ENCODE measurements at places on chromosomes 7 and 10. TPM values are rescaled to one million over a fixed set of nuclear protein-coding genes. Genes with fewer than 3 reads are reported as not detected.

DNA sequence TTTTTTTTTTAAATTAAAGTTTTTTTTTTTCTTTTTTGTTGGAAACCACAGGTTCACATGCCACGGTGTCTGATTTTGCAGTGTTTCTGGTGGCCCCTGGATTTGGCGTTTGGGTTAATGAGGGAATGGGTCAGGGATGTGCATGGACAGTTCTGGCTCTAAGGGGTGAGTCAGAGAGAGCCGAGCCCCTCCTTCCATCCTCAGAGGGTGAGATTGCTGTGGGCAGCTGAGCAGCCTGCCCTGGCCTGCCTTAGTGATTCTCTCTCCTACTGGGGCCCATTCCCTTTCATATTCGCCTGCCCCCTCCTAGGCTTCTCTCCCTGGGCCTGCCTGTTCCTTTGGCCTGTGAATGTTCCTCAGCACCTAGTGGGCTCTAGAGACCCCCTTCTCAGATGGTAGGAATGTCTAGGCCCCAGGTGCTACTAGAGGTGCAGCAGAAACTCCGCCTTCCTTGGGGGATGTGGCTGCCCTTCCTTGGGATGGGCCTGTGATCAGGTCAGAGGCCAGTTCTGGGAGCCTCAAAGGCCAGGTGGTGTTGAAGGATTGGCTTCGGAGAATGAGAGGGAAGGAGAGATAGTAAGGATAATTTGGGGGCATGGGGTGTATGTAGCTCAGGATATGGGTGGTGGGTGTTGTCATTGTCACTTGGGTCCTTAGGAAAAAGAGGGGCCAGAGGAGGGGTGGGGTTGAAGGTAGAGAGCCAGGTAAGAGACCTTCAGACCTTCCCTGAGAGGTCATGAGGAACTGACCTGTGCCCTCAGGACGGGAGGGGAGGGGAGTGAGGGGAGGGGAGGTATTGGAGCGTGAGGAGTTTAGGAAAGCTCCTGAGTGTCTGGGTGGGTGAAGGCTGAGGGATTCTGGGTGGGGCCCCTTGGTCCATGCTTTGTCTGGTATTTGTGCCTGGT lies 19.8 kb downstream of the TSPAN14 start:
- no peak for DNase-seq

DNA sequence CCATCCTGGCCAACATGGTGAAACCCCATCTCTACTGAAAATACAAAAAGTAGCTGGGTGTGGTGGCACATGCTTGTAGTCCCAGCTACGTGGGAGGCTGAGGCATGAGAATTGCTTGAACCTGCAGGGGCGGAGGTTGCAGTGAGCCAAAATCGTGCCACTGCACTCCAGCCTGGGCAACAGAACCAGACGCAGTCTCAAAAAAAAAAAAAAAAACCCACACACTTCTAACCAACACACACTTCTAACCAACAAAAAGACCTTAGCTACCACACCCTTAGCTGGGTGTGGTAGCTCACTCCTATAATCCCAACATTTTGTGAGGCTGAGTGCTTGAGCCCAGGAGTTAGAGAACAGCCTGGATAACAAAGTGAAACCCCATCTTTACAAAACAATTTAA lies 33.9 kb upstream of the SPOCK2 start:
- no peak for DNase-seq

DNA sequence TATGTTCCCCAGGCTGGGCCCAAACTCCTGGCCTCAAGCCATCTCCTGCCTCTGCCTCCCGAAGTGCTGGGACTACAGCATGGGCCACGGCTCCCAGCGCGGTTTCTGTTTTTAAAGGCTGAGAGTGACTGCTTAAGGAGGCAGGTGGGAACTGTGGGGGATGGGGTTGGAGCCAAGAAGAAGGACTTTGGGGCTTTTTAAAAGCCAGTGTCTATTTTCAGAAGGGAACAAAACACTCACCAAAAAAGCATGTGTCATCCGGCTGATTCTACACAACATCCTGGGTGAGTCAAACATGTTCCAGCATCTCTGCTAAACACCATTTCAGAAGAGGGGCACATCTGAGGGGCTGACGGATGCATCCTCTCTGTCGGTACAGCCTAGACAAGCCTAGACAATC lies 824.5 kb downstream of the TYW1 start:
- DNase-seq = no peak

DNA sequence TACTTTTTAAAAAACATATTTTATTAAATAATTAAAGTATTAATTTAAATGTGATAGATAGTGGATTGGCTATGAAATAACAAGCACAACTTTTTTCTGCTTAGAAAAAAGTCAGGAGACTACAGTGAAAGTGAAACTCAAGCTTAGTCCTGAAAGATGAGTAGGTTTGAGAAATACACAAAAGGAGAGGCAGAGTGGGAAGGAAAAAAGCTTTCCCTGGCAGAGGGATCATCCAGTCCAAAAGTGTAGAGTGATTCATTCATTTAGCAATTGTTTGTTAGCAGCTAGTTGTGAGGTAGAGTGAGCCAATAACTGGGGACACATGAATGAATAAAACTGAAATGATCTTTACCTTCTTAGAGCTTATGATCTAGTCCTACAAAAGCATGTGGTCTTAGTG lies 93.5 kb downstream of the FOXP2 start:
- DNase-seq = no peak

Gene NDUFB8
- total RNA-seq = 304 TPM

DNA sequence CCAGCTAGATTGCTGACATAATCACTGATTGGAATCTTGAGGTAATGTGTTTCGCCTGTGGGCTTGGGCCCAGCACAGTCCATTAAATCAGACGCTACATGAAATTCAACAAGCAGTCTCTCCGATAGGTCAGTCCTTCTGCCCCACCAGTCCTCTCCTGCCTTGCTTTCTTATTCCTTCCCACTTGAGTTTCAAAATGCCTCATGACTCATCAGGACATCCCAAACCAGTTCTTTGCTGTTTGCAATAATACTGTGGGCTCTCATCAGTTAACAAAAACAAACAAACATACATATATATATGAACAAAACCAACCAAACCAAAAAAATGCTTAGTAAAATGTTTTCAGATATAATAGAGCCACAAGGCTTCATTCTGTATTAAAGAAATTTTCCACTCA lies 599.0 kb downstream of the SORCS1 start:
- DNase-seq = no peak

- peak; percentile 29 for DNase-seq
Observed at GRCh38 chr10:26479766-26480492, 41.8 kb downstream of the APBB1IP start.

- no peak for DNase-seq
Observed at GRCh38 chr7:101817471-101818286, at the start of gene CUX1. CUX1 (plus strand) TSS chr7:101817626; CDS start chr7:101817640, 14 bp downstream.

DNA sequence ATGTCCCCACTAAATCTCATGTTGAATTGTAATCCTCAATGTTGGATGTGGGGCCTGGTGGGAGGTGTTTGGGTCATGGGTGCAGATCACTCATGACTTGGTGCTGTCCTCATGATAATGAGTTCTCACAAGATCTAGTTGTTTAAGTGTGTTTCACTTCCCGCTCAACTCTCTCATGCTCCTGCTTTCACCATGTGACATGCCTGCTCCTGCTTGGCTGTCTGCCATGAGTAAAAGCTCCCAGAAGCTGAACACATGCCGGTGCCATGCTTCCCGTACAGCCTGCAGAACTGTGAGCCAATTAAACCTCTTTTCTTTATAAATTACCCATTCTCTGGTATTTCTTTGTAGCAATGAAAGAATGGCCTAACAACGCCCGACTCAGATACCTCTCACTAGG lies 6.2 kb upstream of the PSTK start:
- no peak for DNase-seq

GRCh38 chr10:89846786-89847185 lies 145.4 kb downstream of the KIF20B start:
- DNase-seq = no peak

Gene TSC22D4
- 126 TPM for total RNA-seq

Gene NME8
- not detected for total RNA-seq

Gene NPY
- total RNA-seq = not detected

DNA sequence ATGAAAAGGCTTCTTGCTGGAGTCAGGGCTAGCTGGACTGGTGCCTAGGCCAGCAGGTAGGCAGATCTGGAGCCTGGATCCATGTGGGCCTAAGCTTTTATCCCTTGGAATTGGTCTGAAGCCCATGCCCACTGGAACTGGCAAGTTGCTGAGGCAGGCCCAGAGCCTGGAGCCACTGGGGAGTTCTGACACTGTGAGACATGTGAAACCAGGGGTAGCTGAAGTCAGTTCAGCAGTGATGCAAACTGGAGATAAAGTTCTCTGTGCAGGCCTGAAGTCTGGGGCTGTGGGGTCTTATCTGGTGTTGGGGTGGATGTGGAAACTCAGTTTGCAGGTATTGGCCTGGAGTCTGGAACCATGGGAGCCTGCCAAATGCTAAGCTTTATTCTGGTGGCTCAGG lies 9.7 kb upstream of the THSD7A start:
- DNase-seq = no peak

Gene OR2F1
- total RNA-seq = not detected

Gene OR9A2
- total RNA-seq = not detected

- DNase-seq = no peak
Observed at GRCh38 chr7:105932835-105933477, 30.1 kb upstream of the CDHR3 start.

DNA sequence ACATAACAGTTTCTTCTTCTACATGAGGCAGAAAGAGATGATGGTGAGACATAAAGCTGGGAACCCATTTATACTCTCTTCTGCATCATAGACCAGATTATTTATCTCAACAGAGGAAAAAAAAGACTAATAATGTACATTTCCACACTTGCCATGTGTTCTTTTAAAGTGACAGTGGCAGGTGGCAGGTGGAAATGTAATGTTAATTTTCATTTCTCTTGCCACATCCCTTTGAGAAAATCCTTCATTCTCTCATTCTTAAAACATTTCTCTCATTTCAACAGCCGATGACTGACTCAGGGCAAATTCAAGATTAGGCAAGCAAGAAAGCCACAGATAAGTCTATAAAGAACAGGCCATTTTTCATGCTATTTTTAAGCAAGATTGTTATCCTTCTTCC lies 635.6 kb upstream of the SORCS1 start:
- no peak for DNase-seq

Gene NUDT5
- 131 TPM for total RNA-seq

- peak; percentile 67 for DNase-seq
Observed at GRCh38 chr7:129218514-129219062, 6.2 kb upstream of the AHCYL2 start.

DNA sequence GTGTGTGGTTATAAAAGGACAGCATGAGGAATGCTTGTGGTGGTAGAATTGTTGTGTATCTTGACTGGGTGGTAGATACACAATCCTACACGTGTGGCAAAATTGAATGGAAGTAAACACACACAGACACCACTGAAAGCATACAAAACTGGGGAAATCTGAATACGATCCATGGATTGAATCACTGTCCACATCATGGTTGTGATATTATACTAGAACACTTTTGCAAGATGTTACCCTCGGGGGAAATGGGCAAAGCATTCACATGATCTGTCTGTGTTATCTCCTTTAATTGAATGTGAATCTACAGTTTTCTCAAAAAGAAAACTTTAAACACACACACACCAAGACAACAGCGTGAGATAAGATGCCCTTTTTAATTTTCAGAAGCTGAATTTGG lies 165.2 kb upstream of the CELF2 start:
- DNase-seq = no peak

Gene ZNF117
- 3.1 TPM for total RNA-seq

DNA sequence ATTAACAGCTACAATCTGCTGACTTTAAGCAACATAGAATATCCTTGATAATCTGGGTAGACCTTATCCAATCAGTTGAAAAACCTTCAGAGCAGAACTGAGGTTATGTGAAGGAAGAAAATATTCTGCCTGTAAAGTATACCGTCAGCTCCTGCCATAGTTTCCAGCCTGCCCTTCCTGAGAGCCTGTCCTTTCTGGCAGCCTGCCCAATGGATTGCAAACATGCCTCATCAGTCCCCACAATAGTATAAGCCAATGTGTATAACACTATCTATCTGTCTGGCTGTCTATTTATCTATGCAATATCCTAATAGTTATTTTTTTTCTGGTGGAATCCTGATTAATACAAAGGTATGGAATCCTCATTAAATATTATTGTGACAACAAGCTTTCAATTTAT lies 489.2 kb upstream of the KCND2 start:
- DNase-seq = no peak

- no peak for DNase-seq
Observed at GRCh38 chr7:121288894-121289293, 39.9 kb upstream of the WNT16 start.

DNA sequence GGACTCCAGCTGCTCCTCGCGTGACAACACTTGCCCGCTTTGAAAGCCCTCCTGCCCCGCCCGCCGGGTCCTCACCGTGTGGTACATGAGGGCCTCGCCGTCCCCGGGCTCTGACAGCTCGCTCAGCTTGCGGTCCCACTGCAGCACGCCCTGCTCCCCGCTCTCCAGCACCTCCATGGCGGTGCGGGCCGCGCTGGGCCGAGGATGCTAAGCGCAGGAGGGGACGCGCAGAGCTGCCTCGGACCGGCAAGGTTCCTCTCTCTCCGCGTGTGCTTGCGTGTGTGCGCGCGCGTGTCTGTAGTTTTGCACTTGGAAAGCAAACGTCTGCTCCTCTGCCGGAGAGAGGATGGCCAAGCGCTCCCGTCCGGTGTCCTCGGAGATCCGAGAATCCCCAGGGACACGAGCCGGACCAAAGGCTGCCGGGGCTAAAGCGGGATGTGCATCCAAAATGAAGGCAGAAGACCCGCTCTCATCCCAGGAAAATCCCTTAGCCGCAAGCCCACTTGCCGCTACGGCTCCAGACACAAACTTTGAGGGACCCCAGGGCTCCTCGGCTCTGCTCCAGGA lies at the start of gene CREB3L2:
CREB3L2 (minus strand) TSS at position 558 of the 567 bp plus-strand sequence; CDS start at position 177, 381 bp downstream.
- DNase-seq = peak; percentile 58

- DNase-seq = no peak
Observed at GRCh38 chr10:130459851-130460490, 323.8 kb downstream of the GLRX3 start.

Gene EMX2
- total RNA-seq = not detected

DNA sequence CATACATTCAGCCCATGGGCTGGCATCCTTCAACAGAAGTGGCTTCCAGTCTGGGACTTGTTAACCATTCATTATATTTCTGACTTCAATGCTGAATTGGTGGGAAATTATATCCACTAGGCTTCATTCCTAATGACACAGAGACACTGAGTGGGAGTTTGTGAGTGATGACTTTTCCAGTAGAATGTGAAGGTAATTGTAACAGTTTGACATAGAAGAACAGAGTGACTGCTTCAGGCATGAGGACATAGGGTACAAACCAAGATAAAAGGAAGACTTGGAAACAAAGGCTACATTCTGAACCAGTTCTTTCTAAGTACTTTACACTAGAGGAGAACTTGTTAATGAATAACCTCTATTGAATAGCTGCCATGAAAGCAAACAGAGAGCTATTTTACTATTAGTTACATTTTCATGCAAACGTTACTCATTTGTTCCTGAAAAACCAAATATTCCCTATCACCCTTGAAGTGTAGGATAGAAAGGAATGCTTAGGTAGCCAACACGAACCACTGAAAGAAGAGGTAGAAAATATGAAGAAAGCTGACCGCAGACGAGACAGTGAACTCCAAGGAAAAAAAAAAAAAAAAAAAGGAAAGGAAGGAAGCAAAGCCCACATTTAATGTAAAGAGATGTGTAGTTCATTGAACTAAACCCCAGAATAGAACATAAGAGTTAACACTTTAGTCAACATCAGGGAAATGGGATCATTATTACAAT lies 237.0 kb upstream of the SEMA3C start:
- DNase-seq = no peak

Gene STOX1
- 0.32 TPM for total RNA-seq

- no peak for DNase-seq
Observed at GRCh38 chr10:102578782-102579181, 65.5 kb upstream of the TRIM8 start.

Measured in activated T-helper 1 cell treated with anti-CD3 and anti-CD28 coated beads, Interleukin-12 subunit alpha, Interleukin-12 subunit beta, Interleukin-2, Interleukin-4 antibody, amounts not matched to agents 30 ng/mL and 10 ng/mL and 1 ng/mL, durations not matched to agents 14 hours and 24 hours and 36 hours (primary cell).